ENCODE measurements at places on chromosomes 5 and 9.

- DNase-seq, result no peak
- H3K27ac ChIP-seq, result no peak overlapping the region
- no peaks in the 10 kb centered on the region for H3K4me1 ChIP-seq
- no peaks in the 10 kb centered on the region for H3K27me3 ChIP-seq
- no peak overlapping the region for H3K4me3 ChIP-seq
- no peaks in the 10 kb centered on the region for H3K36me3 ChIP-seq
Measured at GRCh38 chr5:93371893-93372292, 209.1 kb downstream of the NR2F1-AS1 start.

- H3K4me1 ChIP-seq, result no peaks in the 10 kb centered on the region
- H3K27ac ChIP-seq, result no peak overlapping the region
- H3K36me3 ChIP-seq, result no peaks in the 10 kb centered on the region
- peak; percentile 14 for DNase-seq
Measured at GRCh38 chr5:171330021-171330420, 21.0 kb downstream of the TLX3 start.

- peak overlapping the region; percentile 65 for H3K4me3 ChIP-seq
- no peaks in the 10 kb centered on the region for H3K36me3 ChIP-seq
- peak; percentile 48 for DNase-seq
- peaks cover 29% of the 10 kb centered on the region for H3K4me1 ChIP-seq
- no peaks in the 10 kb centered on the region for H3K27me3 ChIP-seq
Measured at GRCh38 chr9:136482046-136482792, 621 bp downstream of the SEC16A start.

DNA sequence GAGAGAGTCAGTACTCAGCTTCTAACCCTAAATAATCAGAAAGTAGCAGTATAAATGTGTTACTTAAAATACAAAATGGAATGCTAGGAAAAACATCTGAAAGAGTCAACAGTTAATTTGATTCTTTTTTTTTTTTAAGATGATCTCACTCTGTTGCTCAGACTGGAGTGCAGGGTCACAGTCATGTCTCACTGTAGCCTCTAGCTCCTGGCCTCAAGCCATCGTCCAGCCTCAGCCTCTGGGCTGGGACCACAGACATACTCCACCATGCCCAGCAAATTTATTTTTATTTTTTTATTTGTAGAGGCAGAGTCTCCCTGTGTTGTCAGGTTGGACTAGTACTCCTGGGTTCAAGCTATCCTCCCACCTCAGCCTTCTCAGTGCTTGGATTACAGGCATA, 424.9 kb downstream of the IRX2 start:
- H3K4me1 ChIP-seq, result no peaks in the 10 kb centered on the region
- no peaks in the 10 kb centered on the region for H3K36me3 ChIP-seq
- DNase-seq, result no peak

GRCh38 chr5:143801252-143801939, 10.6 kb upstream of the HMHB1 start:
- no peaks in the 10 kb centered on the region for H3K36me3 ChIP-seq
- H3K27ac ChIP-seq, result no peak overlapping the region
- H3K4me1 ChIP-seq, result no peaks in the 10 kb centered on the region
- no peak overlapping the region for H3K4me3 ChIP-seq
- no peak for DNase-seq

- no peaks in the 10 kb centered on the region for H3K27me3 ChIP-seq
- no peak for DNase-seq
- H3K27ac ChIP-seq, result no peak overlapping the region
- no peak overlapping the region for H3K4me3 ChIP-seq
Measured at GRCh38 chr9:19643875-19644274, 145.0 kb downstream of the SLC24A2 start.

GRCh38 chr9:35746583-35746982, 2.4 kb downstream of the GBA2 start:
- H3K4me3 ChIP-seq, result peak overlapping the region; percentile 90
- H3K36me3 ChIP-seq, result peaks cover 12% of the 10 kb centered on the region
- peaks cover 68% of the 10 kb centered on the region for H3K4me1 ChIP-seq

- peaks cover 3% of the 10 kb centered on the region for H3K36me3 ChIP-seq
- peaks cover 10% of the 10 kb centered on the region for H3K4me1 ChIP-seq
- H3K27me3 ChIP-seq, result no peaks in the 10 kb centered on the region
- no peak for DNase-seq
- no peak overlapping the region for H3K27ac ChIP-seq
- H3K4me3 ChIP-seq, result no peak overlapping the region
Measured at GRCh38 chr5:35876922-35877321, 20.2 kb downstream of the IL7R start.

GRCh38 chr5:171205375-171205774, 103.7 kb upstream of the TLX3 start:
- H3K4me3 ChIP-seq, result no peak overlapping the region
- H3K4me1 ChIP-seq, result no peaks in the 10 kb centered on the region
- H3K36me3 ChIP-seq, result no peaks in the 10 kb centered on the region

- H3K4me1 ChIP-seq, result no peaks in the 10 kb centered on the region
- H3K27me3 ChIP-seq, result no peaks in the 10 kb centered on the region
- no peaks in the 10 kb centered on the region for H3K36me3 ChIP-seq
- no peak overlapping the region for H3K4me3 ChIP-seq
Measured at GRCh38 chr9:84655447-84655846, 14.1 kb upstream of the NTRK2 start.

- DNase-seq, result no peak
- H3K27ac ChIP-seq, result no peak overlapping the region
- no peaks in the 10 kb centered on the region for H3K4me1 ChIP-seq
- no peaks in the 10 kb centered on the region for H3K27me3 ChIP-seq
- H3K4me3 ChIP-seq, result no peak overlapping the region
Measured at GRCh38 chr9:132169672-132170392, 8.0 kb downstream of the NTNG2 start.

DNA sequence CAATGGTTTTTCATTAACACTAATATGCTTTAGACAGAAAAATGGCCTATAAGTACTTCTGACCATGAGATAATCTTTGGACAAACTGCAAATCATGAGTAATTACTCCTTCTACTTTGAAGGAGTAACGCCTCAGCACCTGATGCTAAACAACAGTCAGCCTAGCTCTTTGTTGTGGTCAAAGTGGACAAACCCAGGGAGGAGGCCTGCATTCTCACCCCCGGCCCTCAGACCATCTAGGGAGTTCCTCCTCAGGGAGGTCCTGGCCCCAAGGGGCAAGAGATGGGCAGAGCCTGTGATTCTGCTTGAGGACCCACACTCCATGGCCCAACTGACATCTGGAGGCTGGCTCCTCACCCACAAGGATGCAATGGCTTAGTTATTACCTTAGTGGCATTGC, 48.2 kb upstream of the ANGPTL2 start:
- H3K36me3 ChIP-seq, result no peaks in the 10 kb centered on the region
- no peak overlapping the region for H3K27ac ChIP-seq
- DNase-seq, result no peak
- H3K4me3 ChIP-seq, result no peak overlapping the region
- H3K4me1 ChIP-seq, result no peaks in the 10 kb centered on the region
- H3K27me3 ChIP-seq, result no peaks in the 10 kb centered on the region

- no peaks in the 10 kb centered on the region for H3K36me3 ChIP-seq
- no peak overlapping the region for H3K4me3 ChIP-seq
Measured at GRCh38 chr9:110115826-110116542, 92.0 kb downstream of the C9orf152 start.

DNA sequence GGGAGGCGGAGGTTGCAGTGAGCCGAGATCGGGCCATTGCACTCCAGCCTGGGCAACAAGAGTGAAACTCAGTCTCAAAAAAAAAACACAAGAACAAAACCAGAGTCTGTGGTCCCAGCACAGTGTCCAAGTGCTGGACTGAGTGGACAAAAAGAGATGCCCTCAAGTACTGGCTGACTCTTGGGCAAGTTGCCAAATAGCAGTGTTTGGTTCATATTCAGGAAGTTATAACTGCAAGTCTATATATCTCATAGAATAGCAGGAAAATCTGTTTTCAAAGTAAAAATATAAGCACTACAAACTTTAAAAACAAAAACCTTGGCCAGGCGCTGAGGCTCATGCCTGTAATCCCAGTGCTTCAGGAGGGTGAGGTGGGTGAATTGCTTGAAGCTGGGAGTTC, 7.3 kb downstream of the HABP4 start:
- DNase-seq, result no peak
- no peaks in the 10 kb centered on the region for H3K27me3 ChIP-seq
- H3K27ac ChIP-seq, result no peak overlapping the region
- H3K4me1 ChIP-seq, result no peaks in the 10 kb centered on the region
- peaks cover 4% of the 10 kb centered on the region for H3K36me3 ChIP-seq
- no peak overlapping the region for H3K4me3 ChIP-seq

GRCh38 chr9:9912459-9912858, 700.3 kb downstream of the PTPRD start:
- H3K27ac ChIP-seq, result no peak overlapping the region
- no peak overlapping the region for H3K4me3 ChIP-seq
- H3K27me3 ChIP-seq, result no peaks in the 10 kb centered on the region
- no peaks in the 10 kb centered on the region for H3K36me3 ChIP-seq

GRCh38 chr9:93979721-93980120, 24.6 kb upstream of the BARX1 start:
- H3K27ac ChIP-seq, result no peak overlapping the region
- no peaks in the 10 kb centered on the region for H3K4me1 ChIP-seq
- DNase-seq, result no peak
- H3K27me3 ChIP-seq, result no peaks in the 10 kb centered on the region
- H3K4me3 ChIP-seq, result no peak overlapping the region

DNA sequence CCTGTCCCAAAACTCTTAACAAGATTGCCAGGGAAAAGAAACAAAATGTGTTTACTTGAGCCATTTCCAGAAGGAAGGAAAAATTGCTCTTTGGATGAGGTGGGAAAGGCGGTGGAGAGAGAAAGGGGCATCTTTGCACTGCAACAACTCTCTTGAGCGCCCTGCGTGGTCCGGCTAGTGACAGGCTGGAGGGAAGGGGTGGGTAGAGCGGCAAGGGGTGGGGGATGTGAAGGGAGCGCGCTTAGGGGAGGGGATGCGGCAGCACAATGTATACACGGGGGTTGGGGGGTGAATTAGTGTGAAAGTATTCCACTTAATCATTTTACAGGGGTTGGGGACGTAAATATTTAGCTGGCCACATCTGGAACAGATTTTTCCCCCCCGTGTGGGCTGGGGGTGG, 1.3 kb downstream of the FGF10 start:
- peak overlapping the region; percentile 33 for H3K4me3 ChIP-seq
- peak overlapping the region; percentile 47 for H3K27ac ChIP-seq
- H3K27me3 ChIP-seq, result peaks cover 2% of the 10 kb centered on the region
- peaks cover 21% of the 10 kb centered on the region for H3K4me1 ChIP-seq
- H3K36me3 ChIP-seq, result no peaks in the 10 kb centered on the region

DNA sequence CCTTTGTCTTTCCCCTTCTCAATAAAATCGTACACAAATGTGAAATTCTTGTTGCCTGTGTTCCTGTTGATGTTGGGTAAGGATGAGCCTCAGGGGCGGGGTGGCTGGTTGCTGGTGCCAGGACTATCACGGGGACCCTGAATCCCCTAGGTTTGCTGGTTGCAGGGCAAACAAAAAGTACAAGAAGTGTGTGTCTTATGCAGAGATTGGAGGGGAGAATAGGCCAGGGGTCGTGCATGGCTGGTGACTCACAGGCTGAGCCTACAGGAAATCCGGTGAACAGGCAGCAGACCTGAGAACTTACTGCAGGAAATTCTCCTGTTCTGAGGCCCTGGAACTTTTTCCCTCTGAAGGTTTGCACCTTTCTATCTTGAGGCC, 5.5 kb downstream of the ANXA2R start:
- H3K27ac ChIP-seq, result no peak overlapping the region
- peaks cover 23% of the 10 kb centered on the region for H3K4me1 ChIP-seq
- DNase-seq, result no peak
- no peaks in the 10 kb centered on the region for H3K36me3 ChIP-seq
- H3K4me3 ChIP-seq, result no peak overlapping the region
- no peaks in the 10 kb centered on the region for H3K27me3 ChIP-seq

GRCh38 chr9:36826581-36826980, 207.5 kb downstream of the PAX5 start:
- no peak for DNase-seq
- no peaks in the 10 kb centered on the region for H3K27me3 ChIP-seq
- H3K36me3 ChIP-seq, result no peaks in the 10 kb centered on the region
- H3K4me3 ChIP-seq, result no peak overlapping the region
- H3K4me1 ChIP-seq, result no peaks in the 10 kb centered on the region
- H3K27ac ChIP-seq, result no peak overlapping the region
